Stimulated activated CD4-positive, alpha-beta T cell treated with anti-CD3 and anti-CD28 coated beads, Interleukin-15, amount 100 ng/mL, for 1 hour (primary cell): ENCODE measurements at places on chromosomes 1 and 21.

GRCh38 chr1:9326596-9326995 is 33.9 kb downstream of the SPSB1 start:
- DNase-seq = no peak

DNA sequence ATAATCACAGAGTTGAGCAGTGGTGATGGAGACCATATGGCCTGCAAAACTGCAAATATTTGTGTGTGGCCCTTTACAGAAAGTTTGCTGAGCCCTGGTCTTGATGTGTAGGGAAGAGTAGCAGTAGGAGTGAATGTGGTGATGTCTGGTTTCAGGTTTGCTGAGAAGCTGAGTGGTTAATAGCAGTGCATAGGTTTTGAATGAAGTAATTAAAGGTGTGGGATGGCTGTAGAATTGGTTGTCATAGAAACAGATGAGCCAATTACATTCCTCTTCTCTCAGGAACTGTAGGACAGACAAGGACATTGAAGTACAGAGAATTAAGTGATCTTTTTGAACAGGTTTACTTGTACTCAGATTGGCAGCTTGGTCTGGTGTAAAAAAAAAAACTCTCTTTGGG is 37.4 kb downstream of the PRDM2 start:
- no peak for DNase-seq

GRCh38 chr1:61892977-61893376 is 150.7 kb downstream of the PATJ start:
- no peak for DNase-seq

GRCh38 chr1:167602840-167603239 is 27.2 kb upstream of the RCSD1 start:
- no peak for DNase-seq
